ENCODE measurements at places on chromosomes 4 and X.

DNA sequence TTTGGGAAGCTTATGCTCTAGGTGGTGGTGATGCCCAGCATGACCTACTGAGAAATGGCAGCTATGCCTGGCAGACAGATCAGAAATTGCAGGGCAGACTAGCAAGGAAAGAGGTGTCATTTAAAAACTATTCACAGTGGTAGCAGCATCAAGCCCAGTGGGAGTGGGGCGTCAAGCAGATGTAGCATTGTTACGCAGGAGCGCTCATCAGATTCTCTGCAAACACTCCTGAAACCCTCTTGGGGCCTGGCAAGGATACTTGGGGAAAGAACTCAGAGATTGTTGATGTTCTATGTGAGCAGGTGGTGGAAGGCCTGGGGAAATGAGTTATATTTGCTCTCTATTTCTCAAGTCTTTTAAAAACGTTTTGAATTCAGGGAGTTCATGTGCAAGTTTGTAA lies 437.6 kb downstream of the RAPGEF2 start:
- DNase-seq, result no peak

DNA sequence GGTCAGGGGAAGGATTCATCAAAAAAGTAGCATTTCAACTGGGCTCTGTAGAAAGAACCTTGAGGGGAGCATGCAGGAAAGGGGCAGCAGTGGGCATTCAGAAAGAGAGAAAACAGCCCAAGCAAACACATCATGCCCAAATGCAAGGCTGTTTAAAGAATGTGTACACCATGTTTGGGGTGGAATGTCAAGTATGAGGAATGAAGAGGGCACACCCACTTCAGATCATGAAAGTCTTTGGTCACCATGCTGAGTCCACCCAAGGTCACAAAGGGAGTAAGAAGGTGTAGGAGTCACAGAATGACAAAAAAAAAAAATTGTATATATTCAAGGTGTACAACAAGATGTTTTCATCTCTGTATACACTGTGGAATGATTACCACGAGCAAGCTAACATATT lies 9.4 kb downstream of the S100G start:
- no peak for DNase-seq

GRCh38 chr4:127667772-127668171 lies 35.0 kb downstream of the INTU start:
- DNase-seq, result no peak

GRCh38 chr4:127606823-127607222 lies 25.9 kb upstream of the INTU start:
- DNase-seq, result no peak

GRCh38 chrX:125646195-125646594 lies 326.5 kb downstream of the TEX13C start:
- no peak for DNase-seq

- DNase-seq, result no peak
Measured at GRCh38 chr4:8696369-8697127, 104.0 kb downstream of the CPZ start.

DNA sequence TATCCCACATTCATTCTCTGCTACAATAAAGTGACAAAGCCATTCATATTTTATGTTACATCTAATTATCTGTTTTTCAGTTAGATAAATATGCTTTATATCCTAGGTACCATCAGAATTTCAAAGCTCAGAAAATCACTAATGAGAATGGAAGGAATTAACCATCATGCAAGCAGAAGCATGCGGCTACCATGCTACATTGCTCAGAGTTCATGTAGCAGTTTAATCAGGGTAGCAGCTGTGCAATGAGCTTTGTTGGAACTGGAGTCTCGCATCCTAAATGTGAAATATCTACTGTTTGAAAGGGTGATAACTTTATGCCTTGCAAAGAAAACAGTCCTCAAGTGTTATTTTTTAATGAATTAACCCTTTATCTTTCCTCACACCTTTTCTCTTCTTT lies 77.5 kb downstream of the SNCA start:
- DNase-seq, result no peak

DNA sequence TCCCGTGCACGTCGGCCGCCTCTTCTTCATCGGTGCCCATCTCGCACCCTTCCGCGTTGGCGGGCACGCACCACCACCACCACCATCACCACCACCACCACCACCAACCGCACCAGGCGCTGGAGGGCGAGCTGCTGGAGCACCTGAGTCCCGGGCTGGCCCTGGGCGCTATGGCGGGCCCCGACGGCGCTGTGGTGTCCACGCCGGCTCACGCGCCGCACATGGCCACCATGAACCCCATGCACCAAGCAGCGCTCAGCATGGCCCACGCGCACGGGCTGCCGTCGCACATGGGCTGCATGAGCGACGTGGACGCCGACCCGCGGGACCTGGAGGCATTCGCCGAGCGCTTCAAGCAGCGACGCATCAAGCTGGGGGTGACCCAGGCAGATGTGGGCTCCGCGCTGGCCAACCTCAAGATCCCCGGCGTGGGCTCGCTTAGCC lies 1.4 kb downstream of the POU4F2 start:
- DNase-seq, result no peak

GRCh38 chrX:40108959-40109287 lies 11.2 kb upstream of the BCOR start:
- peak; percentile 88 for DNase-seq

- DNase-seq, result no peak
Measured at GRCh38 chr4:80027611-80028010, 45.4 kb downstream of the ANTXR2 start.

DNA sequence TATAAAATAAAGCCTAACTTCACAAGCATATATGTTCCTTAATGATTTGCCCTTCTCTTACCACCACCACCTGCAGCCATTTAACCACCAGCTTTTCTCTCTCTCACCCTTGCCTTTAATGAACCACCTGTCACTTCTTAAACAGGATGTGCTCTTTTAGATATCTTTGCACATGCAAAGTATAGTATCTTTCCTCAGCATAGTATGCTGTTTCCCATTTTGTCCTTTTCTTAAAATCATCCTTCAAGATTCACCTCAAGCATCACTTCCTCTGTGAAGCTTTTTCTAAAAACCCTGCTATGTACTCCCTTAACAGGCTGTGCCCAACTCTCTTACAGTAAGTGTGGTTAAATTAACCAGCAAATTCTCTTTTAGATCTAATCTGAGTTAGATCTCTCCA lies 8.2 kb upstream of the CNOT6L start:
- no peak for DNase-seq

GRCh38 chrX:19678941-19679340 lies 163.6 kb upstream of the MAP3K15 start:
- DNase-seq, result no peak

GRCh38 chrX:29318012-29318411 lies 730.8 kb downstream of the IL1RAPL1 start:
- no peak for DNase-seq

GRCh38 chrX:154428176-154429171 lies at the start of gene ATP6AP1:
TSS of gene ATP6AP1 (plus strand) at chrX:154428677. CDS start at chrX:154428693, 16 bp downstream.
- peak; percentile 94 for DNase-seq

Data from hepatic stellate cell (primary cell).